Fibroblast of skin of abdomen (primary cell): ENCODE measurements at places on chromosomes 16 and 17.

DNA sequence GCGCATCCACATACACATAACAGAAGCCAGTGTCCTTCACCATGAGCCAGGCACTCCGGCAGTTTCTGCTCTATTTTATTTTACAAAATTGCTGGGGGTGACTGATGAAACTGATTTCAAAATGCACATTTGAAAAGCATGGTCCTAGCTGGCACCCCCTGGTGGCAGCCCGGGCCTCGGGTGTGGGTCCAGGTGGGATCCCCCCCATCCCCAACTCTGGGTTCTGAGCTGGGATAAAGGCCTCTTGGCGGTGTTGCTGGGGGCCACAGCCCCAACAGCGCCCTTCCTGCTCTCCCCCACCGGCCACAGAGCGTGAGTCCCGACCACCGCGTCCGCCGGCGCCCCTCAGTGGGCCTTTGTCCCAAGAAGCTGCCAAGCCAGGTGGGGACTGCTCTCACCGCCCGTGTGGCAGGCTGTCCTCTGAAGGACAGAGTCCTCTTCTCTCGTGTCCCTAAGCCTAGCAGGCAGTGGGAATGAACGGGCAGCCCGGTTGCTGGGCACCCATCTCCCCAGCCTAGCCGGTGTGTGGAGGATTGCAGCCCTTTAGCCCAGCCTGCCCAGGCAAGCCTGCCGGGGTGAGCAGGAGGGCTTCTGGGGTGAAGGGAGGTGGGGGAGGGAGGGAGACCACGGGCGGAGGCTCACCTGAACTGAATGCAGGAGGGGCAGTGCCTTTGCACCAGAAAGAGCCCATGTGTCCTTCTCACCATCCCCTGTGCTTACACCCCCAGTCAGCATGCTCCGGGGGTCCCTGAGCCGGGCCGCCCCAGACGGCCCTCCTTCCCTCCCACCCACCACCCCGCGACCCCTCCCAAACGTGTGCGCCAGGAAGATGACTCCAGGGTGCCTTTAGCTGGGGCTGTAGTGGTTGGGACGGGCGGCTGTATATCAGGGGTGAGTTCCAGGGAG is 898 bp downstream of the SNAI3 start:
- DNase-seq = peak; percentile 50

DNA sequence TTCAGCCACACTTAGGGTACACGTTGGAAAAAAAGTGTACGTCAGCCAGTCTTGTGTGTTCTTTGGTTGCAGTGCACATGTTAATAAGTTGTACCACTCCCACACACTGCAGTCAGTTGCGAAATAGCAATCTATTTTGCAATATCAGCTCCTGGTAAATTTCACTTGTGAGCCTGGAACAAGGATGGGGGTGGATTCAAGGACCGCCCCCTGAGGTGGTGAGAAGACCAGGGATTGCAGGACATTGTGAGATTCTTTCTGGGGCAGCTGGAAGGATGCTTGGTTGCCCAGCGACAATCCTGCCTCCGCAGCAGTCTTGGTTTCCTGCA is 78.6 kb upstream of the ZFHX3 start:
- peak; percentile 81 for DNase-seq

- no peak for DNase-seq
Observed at GRCh38 chr17:69450918-69451317, 36.4 kb downstream of the MAP2K6 start.

DNA sequence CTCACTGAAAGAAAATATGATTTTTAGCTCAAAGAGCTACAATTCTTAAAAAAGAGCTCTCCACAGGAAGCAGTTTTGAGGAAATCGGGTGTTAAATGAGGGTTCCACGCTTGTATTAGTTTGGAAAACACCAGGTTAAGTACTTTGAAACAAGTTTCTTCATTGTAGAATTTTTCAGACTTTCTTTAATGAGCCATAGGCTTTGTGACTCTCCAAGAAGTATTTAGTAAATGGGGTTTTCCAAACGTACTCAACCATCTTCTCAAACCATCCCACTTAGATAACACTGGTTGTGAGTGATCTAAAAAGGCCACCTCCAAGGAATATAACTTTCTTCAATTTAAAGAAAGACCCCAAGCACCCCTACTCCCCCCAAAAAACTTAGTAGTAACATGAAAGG is 2.7 kb downstream of the ULK2 start:
- DNase-seq = no peak

- DNase-seq = peak; percentile 45
Observed at GRCh38 chr16:11094075-11094856, 149.9 kb downstream of the CLEC16A start.

- no peak for DNase-seq
Observed at GRCh38 chr16:21205303-21205702, 6.1 kb downstream of the ZP2 start.

- no peak for DNase-seq
Observed at GRCh38 chr17:77429369-77429968, 288.7 kb downstream of the SEC14L1 start.
